ENCODE measurements at places on chromosomes 5 and 9. TPM values are rescaled to one million over a fixed set of nuclear protein-coding genes. Genes with fewer than 3 reads are reported as not detected.
A peak's percentile ranks its signal among the peaks of the same experiment; 100 is the strongest.

DNA sequence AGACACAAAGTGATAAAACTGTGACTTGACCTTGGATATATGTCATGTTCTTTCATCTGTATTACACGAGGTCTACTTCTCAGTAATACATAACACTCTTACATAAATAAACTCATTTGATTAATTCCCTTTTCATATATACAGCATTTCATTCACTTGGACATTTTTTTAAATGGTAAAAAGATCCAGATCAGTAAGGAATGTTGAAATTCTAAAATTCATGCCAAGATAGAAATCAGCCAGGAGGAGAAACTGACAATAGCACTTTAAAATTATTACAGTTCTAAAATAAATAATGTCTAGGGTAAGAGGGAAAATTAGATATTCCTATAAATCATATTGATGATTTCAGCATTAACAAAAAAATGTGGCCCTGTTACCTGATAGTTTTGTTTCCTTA is 46.2 kb upstream of the POU5F2 start:
- no peaks in the 10 kb centered on the region for H3K27me3 ChIP-seq
- no peaks in the 10 kb centered on the region for H3K4me1 ChIP-seq
- no peaks in the 10 kb centered on the region for H3K36me3 ChIP-seq
- H3K4me3 ChIP-seq: no peak overlapping the region

GRCh38 chr5:28788954-28789353 is 1750.6 kb upstream of the CDH9 start:
- no peak overlapping the region for H3K4me3 ChIP-seq
- no peaks in the 10 kb centered on the region for H3K27me3 ChIP-seq

- H3K4me1 ChIP-seq: no peaks in the 10 kb centered on the region
- no peaks in the 10 kb centered on the region for H3K36me3 ChIP-seq
- H3K4me3 ChIP-seq: no peak overlapping the region
- no peak overlapping the region for H3K27ac ChIP-seq
- peaks cover 20% of the 10 kb centered on the region for H3K27me3 ChIP-seq
- DNase-seq: no peak
Measured at GRCh38 chr5:113170707-113171106, 194.1 kb downstream of the DCP2 start.

GRCh38 chr5:113224605-113225065 is 210.2 kb downstream of the TSSK1B start:
- DNase-seq: no peak
- H3K4me1 ChIP-seq: no peaks in the 10 kb centered on the region
- H3K4me3 ChIP-seq: no peak overlapping the region
- H3K36me3 ChIP-seq: no peaks in the 10 kb centered on the region

The PCDHB14 gene
- 0.80 TPM for total RNA-seq

The ZSWIM6 gene
- total RNA-seq: 10.8 TPM

DNA sequence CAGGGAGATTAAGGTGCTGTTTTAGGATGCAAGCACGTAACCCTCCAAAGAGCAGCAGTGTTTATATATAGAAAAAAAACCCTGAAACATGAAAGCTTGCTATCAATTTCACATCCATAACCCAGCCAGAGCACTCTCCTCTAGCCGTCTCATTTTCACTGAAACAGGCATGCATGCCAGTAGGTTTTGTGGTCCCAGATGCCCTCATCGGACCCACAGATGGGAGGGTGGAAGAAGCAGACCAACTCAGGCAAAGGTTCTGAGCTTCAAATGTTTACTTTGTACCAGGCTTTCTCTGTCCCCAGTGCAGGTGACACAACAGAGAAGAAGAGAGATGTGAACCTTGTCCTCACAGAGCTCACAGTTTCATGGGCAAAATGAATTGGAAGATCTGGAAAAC is 127.4 kb upstream of the ATP10B start:
- no peaks in the 10 kb centered on the region for H3K27me3 ChIP-seq
- DNase-seq: no peak
- no peak overlapping the region for H3K27ac ChIP-seq
- no peaks in the 10 kb centered on the region for H3K36me3 ChIP-seq
- H3K4me1 ChIP-seq: no peaks in the 10 kb centered on the region

DNA sequence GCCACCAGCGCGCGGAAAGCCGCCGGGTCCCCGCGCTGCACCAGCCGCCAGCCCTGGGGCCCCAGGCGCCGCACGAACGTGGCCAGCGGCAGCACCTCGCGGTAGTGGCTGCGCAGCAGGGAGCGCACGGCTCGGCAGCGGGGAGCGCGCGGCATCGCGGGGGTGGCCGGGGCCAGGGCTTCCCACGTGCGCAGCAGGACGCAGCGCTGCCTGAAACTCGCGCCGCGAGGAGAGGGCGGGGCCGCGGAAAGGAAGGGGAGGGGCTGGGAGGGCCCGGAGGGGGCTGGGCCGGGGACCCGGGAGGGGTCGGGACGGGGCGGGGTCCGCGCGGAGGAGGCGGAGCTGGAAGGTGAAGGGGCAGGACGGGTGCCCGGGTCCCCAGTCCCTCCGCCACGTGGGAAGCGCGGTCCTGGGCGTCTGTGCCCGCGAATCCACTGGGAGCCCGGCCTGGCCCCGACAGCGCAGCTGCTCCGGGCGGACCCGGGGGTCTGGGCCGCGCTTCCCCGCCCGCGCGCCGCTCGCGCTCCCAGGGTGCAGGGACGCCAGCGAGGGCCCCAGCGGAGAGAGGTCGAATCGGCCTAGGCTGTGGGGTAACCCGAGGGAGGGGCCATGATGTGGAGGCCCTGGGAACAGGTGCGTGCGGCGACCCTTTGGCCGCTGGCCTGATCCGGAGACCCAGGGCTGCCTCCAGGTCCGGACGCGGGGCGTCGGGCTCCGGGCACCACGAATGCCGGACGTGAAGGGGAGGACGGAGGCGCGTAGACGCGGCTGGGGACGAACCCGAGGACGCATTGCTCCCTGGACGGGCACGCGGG is at the start of gene TERT:
TSS of gene TERT (minus strand) at position 234 of the 815 bp plus-strand sequence. CDS start at position 155, 79 bp downstream.
- peak within 1 kb of the TSS; percentile 44 for H3K4me3 ChIP-seq
- H3K36me3 ChIP-seq: no peaks in the 10 kb centered on the region
- H3K4me1 ChIP-seq: no peaks in the 10 kb centered on the region
- H3K27me3 ChIP-seq: no peaks in the 10 kb centered on the region
- DNase-seq: no peak
- no peak within 1 kb of the TSS for H3K27ac ChIP-seq

- H3K4me3 ChIP-seq: no peak overlapping the region
- peaks cover 15% of the 10 kb centered on the region for H3K36me3 ChIP-seq
- no peaks in the 10 kb centered on the region for H3K27me3 ChIP-seq
- peaks cover 6% of the 10 kb centered on the region for H3K4me1 ChIP-seq
- H3K27ac ChIP-seq: no peak overlapping the region
Measured at GRCh38 chr9:121317737-121318630, 50.0 kb downstream of the GSN start.

DNA sequence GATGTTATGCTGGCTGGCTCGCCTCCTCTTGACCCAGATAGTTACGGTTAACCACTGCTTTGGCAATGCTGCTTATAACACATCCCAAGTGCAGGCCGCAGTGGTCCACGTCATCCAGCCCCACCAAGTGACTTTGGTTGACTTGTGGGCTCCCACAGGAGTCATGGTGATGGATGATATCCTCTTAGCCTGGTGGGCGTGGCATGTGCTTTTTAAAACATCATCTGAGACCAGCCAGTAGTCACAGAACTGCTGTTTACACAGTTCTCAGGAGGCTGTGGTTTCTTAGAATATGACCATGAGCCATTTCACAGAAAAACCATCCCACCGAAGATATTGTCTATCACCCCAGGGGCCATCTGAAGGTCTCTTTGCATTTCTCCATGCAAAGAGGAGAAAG is 216.9 kb downstream of the SH3GL2 start:
- no peaks in the 10 kb centered on the region for H3K36me3 ChIP-seq
- no peaks in the 10 kb centered on the region for H3K4me1 ChIP-seq
- DNase-seq: no peak
- no peak overlapping the region for H3K27ac ChIP-seq
- no peak overlapping the region for H3K4me3 ChIP-seq

The FRRS1L gene
- 2.3 TPM for total RNA-seq

DNA sequence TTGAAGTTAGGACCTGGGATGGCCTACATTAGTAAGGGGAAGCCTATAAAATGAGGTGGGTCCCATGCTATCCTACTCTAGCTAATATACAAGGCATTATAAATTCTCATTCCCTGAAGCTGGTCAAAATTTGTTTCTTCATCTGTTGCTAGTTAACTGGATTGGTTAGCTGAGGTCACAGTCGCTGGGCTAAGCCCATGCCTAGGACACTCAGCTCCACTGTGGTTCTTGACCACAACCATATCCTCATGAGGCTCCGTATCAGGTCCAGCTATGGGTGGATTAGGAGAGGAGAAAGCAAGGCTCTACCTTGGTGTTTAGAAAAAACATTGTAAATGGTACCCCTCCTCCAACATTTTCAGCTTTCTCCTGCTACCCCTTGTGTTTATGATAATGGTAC is 52.8 kb upstream of the RAI14 start:
- H3K27ac ChIP-seq: no peak overlapping the region
- H3K4me3 ChIP-seq: no peak overlapping the region
- 0 out of 2 replicates have a peak, but pooled peaks cover under 1% of the 10 kb centered on the region for H3K4me1 ChIP-seq

DNA sequence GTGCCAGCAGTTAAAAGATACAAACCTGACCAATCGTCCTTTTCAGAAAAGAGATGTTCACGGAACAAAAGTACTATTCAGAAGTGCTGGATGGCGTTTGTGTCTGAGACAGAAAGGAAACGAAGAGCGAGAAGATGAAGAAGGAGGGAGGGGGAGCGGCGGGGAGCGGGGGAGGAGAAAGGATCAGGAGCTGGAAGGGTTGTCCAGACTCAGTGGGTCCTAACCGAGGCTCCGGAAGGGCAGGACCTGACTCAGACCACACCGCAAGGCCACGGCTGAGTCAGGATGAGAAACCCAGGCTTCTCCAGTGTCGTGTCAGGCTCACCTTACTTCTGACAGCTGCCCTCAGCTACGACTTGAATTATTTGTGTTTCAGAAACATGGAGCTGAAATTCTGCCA is 46.2 kb downstream of the PAX5 start:
- H3K27me3 ChIP-seq: peaks cover 19% of the 10 kb centered on the region
- H3K27ac ChIP-seq: no peak overlapping the region
- no peak overlapping the region for H3K4me3 ChIP-seq
- DNase-seq: no peak

- no peaks in the 10 kb centered on the region for H3K27me3 ChIP-seq
- H3K36me3 ChIP-seq: no peaks in the 10 kb centered on the region
- no peak overlapping the region for H3K27ac ChIP-seq
- no peak overlapping the region for H3K4me3 ChIP-seq
- H3K4me1 ChIP-seq: no peaks in the 10 kb centered on the region
Measured at GRCh38 chr5:35665096-35665495, 47.4 kb downstream of the SPEF2 start.

DNA sequence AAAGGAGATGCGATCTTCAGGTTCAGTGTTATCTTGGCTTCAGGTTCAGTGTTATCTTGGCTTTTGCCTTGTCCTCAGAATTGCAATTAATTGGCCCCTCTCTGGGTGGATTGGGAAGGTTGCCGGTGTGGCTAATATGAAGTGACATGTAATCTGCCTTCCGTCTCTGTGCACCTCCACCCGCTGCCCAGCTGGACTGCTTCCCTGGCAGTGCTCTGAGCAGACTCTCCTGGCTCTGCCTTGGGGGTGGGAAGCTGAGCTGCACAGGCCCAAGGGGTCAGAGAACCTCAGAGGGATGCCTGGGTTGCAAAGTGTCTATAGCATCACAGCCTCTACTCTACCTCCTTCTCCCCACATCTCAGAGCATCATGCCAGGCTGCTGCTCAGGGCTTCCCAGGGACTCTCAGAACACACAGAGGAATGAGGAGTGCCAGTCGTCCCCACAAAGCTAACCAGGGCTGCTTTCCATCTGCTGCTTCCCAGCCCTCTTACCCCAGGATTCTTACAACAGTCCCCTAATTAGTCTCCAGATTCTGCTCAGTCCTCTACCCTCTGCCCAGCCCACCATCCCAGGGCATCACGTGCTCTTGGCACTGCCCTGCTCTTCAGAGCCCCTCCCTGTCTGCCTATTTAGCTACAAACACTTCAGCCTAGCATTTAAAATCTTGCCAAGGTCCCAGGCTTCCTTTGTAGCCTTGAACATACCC is 54.4 kb upstream of the AFAP1L1 start:
- H3K4me3 ChIP-seq: no peak overlapping the region
- H3K36me3 ChIP-seq: no peaks in the 10 kb centered on the region
- no peaks in the 10 kb centered on the region for H3K4me1 ChIP-seq
- DNase-seq: no peak
- no peak overlapping the region for H3K27ac ChIP-seq

- H3K36me3 ChIP-seq: no peaks in the 10 kb centered on the region
- DNase-seq: no peak
- H3K27ac ChIP-seq: no peak overlapping the region
- H3K4me3 ChIP-seq: no peak overlapping the region
- no peaks in the 10 kb centered on the region for H3K4me1 ChIP-seq
Measured at GRCh38 chr9:79377339-79377855, 194.4 kb upstream of the TLE4 start.

The SOX30 gene
- total RNA-seq: not detected

GRCh38 chr5:138647261-138647788 is 72.1 kb upstream of the HSPA9 start:
- DNase-seq: no peak
- H3K27me3 ChIP-seq: no peaks in the 10 kb centered on the region
- no peak overlapping the region for H3K27ac ChIP-seq
- no peaks in the 10 kb centered on the region for H3K36me3 ChIP-seq
- H3K4me1 ChIP-seq: no peaks in the 10 kb centered on the region

DNA sequence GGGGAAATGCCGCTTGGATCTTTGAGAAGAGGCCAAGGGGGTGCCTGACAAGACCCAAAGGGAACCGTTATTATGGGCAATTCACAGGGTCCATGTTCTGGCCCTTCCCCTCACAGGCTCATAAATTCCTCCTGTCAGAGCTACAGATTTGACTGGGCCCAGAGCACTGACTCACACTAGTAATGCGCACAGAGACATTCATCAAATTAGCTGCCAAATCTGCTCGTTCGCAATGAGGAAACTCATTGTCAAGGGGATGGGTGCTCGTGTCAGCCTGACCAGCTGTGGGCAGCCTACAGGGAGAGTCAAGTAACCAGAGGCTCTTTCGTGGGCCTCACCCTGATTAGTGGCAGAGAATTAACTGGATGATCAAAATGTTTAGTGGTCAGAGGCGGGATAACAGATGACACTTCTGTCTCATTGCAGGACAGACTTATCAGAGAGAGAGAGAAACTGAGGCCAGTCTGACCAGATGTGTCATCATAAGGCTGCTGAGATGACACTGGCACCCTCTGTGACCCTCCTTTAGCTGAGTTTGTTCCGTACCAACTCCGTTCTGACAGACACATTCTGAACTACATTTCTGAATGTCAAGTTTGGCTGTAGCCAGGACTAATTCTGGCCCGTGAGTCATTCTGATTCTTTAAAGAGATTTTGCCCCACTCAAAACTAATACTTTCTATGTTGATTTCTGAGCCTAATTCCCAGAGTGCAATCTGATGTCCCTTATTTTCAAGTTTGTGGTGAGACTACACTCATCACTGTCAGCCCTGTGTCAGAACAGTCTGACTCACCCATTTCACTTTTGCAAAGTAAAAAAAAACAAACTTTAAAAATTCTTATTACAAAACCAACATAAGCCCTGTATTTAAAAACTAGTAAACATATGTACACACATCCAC is 377.1 kb downstream of the ACTL7B start:
- DNase-seq: no peak
- H3K36me3 ChIP-seq: no peaks in the 10 kb centered on the region
- no peaks in the 10 kb centered on the region for H3K27me3 ChIP-seq
- no peaks in the 10 kb centered on the region for H3K4me1 ChIP-seq
- no peak overlapping the region for H3K27ac ChIP-seq

GRCh38 chr9:14515571-14516198 is 177.5 kb downstream of the ZDHHC21 start:
- no peaks in the 10 kb centered on the region for H3K4me1 ChIP-seq
- no peak overlapping the region for H3K4me3 ChIP-seq
- H3K27me3 ChIP-seq: no peaks in the 10 kb centered on the region
- H3K36me3 ChIP-seq: no peaks in the 10 kb centered on the region

GRCh38 chr9:69325409-69326212 is 596 bp downstream of the ENTREP1 start:
- no peaks in the 10 kb centered on the region for H3K36me3 ChIP-seq
- no peak overlapping the region for H3K4me3 ChIP-seq
- peaks cover 17% of the 10 kb centered on the region for H3K27me3 ChIP-seq
- DNase-seq: no peak
- no peak overlapping the region for H3K27ac ChIP-seq
